ENCODE measurements at places on chromosomes 5 and 9.
A peak's percentile ranks its signal among the peaks of the same experiment; 100 is the strongest.

- DNase-seq: no peak
These were observed 1141.1 kb upstream of the ACO1 start for GRCh38 chr9:31243386-31243785.

DNA sequence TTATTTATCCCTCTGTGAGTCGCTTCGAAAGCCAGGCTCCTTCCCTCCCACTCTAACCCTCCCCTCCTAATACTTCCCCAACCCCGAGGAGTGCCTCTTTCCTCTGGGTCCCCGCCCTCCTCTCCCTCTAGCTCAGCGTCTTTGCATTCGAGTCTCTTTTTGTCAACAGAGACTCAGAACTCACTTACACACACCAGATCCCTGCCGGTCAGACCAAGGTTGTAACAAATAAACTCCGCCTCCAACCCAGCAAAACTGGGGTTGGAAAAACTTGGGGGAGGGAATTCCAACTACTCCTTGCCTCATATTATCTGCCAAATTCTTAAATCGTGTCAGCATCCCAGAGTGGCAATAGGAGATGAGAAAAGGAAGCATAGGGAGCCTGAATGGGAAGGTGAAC is at the start of gene HTR1A:
Gene HTR1A, minus strand, starts transcription at position 167 of the 400 bp plus-strand sequence. CDS start 726 bp downstream, outside the sequence.
- no peak for DNase-seq

- no peak for DNase-seq
These were observed 26.9 kb downstream of the RAI14 start for GRCh38 chr5:34682926-34683623.

DNA sequence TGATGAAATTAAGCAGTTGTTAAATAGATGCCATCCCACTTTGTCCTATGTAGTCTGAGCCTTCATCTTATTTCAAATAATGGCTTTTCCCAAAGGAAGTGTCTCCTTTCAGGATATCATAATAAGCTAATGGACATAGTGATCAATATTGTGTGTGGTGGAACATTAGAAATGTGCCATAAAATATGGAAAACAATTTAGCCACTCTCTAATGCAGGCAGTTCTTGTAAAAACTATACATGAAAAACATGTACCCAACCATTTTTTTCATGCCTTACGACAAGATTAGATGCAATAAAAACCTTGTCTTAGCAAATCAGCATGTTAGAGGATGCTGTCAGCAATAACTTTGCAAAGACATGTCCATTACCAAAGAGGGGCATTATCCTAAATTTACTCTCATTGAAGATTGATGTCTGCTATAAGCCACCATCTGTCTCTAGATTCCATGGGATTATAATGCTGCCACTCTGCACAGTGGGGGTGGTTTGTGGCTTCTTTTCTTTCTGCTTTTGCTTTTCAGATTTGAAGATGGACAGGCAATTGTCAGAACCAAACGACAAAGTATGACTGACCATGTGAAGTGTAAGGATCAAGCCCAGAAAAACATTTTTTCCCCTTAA is 724.0 kb upstream of the ZNF608 start:
- no peak for DNase-seq

- no peak for DNase-seq
These were observed 284.9 kb upstream of the FBXL7 start for GRCh38 chr5:15215056-15215455.

DNA sequence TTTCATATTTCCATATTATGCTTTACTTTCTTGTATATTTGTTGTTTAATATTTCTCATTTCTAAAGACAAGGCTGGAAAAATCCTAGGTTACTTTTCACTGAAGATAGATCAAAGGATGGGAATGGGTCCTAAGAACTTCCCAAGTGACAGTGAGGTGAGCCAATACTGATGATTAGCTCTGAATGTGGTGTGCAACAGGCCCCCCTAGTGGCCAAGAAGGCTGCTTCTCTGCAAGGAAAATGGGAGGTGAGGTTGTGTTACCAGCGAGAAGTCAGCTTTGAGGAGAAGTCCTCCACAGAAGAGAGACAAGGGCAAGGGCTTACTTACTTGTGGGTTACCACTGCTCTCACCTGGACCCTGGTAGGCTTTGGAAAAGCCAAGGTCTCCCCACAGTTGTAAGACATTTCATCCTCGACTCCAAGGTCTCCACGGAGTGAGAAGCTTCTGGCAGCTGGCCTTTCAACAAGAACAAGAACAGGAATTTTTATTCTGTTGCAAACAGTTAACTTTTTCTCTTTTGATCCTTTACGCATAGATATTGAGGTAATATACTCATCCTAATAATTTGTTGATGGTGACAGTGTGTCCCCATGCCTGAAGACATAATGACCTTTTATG is 69.9 kb downstream of the MAMDC2 start:
- DNase-seq: no peak

DNA sequence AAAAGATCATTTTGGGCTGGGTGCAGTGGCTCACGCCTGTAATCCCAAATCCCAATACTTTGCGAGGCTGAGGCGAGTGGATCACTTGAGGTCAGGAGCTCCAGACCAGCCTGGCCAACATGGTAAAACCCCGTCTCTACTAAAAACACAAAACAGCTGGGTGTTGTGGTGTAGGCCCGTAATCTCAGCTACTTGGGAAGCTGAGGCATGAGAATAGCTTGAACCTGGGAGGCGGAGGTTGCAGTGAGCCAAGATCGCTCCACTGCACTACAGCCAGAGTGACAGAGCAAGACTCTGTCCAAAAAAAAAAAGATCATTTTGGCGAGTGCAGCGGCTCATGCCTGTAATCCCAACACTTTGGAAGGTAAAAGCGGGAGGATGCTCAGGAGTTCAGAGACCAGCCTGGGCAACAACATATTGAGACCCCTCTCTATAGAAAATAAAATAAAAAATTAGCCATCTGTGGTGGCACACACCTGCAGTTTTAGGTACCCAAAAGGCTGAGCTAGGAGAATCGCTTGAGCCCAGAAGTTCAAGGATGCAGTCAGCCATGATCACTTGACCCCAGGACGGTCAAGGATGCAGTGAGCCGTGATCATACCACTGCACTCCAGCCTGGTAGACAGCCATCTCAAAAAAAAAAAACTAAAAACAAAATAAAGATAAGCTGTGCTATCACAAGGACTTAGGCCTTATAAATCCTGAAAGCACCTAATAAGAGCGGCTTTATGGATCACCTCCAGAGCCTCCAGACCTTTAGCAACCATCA is 16.2 kb downstream of the PPP2CA start:
- no peak for DNase-seq

DNA sequence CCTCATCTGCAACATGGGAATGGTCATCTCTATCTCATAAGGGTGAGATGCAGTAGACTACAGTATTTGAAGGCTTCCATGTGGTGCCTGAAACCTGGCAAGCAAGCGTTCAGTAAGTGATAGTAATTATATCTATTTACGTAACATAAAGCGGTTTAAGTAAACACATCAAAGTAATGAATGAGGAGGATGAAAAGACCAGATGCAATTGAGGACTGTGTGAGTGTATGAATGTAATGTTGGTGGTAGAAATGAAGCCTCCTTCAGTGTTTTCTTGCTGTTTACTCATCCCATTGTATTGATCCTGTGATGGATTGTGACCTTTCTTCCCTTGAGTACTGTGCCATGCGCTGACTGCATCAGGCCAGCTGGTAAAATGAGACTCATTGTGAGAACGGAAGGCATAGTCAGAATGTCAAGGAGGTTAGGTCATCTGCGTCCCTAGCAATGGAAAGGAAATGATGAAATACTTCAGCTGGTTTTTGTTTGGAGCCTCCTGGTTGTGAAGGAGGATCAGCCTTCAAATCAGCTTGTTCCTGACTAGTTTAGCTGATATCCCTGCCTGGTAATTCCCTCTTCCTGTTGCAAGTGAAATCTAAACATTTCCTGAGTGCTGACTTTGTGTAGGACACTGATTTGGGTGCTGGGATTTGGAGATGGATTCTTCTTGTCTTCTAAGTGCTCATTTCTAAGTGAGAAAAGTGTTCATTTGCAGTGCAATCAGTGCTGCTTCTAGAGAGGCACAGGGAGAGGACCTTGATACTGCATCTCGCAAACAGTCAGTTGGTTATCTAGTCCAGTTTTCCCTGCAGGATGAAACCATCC is 35.6 kb downstream of the TNFSF8 start:
- DNase-seq: peak; percentile 17

GRCh38 chr9:13879011-13879410 is 434.9 kb downstream of the NFIB start:
- no peak for DNase-seq

All from NCI-H187 treated with DMSO at 0.1 percent for 48 hours (cell line).